ENCODE measurements at places on chromosomes 4 and X. TPM values are rescaled to one million over a fixed set of nuclear protein-coding genes. Genes with fewer than 3 reads are reported as not detected.

DNA sequence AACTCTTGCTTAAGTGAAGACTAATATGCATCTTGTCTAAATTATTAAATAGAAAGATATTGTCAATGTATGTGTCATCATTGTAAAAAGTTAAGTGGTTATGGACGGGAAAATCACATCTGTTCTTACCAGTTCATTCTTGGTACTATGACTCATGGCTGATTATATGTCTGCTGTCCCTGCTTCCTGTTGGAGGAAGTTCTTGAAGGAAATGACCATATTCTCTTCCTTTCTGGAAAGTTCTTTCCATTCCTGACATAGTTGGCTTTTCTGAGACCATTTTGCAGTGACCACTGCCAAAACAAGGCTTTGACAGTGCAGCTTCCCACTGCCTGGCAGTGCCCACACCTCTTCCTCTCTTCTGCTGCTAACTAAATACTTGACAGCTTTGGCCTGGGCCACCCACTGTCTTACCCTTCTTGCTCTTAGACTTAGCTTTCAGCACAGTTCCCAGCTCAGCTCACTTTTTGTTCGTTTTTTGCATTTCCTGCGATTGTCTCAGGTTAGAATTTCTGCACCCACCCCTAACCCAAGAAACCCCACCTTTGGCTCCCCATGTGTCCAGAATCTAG lies 13.2 kb upstream of the CLDN24 start:
- peak; percentile 89 for DNase-seq

- no peak for DNase-seq
Observed at GRCh38 chr4:19472666-19473065, 779.0 kb upstream of the SLIT2 start.

DNA sequence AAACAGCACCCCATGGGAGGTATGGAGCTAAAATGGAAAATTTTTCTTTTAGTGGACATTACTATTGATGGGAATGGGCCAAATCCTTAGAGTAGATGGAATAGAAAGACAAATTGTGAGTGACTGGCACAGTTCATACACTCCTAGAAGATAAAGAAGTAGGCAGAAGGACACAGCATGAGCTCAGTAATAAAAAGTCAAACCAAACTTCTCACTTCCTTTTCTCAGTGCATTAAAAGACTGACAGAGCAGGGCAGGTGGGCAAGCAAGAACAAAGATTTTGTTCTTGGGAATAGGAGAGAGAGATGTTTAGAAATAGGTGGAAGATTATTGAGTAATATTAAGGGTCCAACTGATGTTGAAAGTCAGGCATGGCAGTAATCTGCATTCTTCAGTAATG lies 132.5 kb downstream of the ATP10D start:
- DNase-seq, result no peak

DNA sequence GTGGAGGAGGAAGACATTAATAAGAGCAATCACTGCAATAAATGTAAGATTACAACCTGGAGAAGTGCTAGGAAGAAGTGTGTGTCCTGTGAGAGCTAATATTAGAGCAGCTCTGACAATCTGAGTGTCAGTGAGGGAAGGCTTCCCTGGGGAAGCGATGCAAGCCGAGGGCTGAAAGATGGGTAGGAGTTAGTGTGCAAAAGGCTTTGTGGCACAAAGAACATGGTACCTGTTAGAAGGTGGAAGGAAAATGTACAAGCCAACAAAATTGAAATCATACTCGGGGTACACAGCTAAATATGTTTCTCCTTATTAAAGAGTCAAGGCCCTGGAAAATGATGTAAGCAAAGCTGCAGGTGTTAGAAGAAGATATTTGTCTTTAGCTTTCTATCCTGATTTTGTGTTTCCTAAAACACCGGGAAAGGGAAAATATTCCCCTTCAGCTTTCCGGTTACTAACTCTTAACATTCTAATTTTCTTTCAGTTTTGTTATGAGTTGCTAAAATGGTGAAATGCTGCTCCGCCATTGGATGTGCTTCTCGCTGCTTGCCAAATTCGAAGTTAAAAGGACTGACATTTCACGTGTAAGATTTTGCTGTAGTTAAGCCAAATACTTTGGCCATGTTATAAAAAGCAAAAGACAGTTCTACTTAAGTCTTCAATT lies 808 bp downstream of the THAP6 start:
- no peak for DNase-seq

XPNPEP2 gene
- not detected for total RNA-seq

GRCh38 chrX:65406532-65406931 lies 128.1 kb downstream of the LAS1L start:
- DNase-seq, result no peak

YY2 gene
- total RNA-seq, result 4.3 TPM

DNA sequence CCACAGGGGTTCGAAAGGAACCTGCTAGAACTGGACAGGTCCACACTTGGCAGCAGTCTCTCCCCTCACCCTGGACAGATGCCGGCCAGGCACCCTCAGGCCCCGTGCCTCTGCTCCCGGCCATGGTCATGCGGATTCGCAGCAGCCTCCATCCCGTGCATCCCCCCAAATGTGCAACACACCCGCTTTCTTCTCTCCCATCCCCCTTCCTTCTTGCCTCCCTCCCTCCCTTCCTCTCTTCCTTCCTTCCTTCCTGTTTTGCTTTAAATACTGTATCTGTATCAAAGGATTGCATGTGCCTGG lies 35.0 kb upstream of the HMX1 start:
- DNase-seq, result no peak

- DNase-seq, result no peak
Observed at GRCh38 chr4:64594723-64595122, 185.5 kb upstream of the TECRL start.

DNA sequence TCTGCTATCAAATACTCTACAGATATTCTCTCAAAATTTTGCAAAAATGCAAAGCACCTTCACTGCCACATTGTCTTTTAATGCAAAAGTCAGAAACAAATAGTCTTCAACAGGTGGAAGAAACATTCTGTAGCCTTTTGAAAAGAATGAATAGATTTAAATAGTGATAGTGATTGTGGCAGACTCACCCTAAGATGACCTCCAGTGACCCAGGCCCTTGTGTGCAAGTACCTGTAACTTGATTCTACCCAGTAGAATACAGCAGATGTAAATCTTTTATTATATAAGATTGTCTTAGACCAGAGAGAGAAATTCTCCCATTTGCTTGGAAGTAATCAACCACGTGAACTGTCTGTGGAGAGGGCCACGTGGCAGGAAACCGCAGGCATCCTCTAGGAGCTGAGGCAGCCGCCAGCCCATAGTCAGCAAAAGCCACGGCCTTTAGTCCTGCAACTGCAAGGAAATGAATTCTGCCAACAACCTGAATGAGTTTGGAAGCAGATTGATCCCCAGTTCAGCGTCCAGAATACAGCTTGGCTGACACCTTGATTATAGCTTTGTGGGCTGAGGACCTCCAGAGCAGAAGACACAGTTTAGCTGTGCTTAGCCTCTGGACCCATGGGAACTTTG lies 272.5 kb downstream of the ARHGAP10 start:
- no peak for DNase-seq

OPN1MW2 gene
- not detected for total RNA-seq

DNA sequence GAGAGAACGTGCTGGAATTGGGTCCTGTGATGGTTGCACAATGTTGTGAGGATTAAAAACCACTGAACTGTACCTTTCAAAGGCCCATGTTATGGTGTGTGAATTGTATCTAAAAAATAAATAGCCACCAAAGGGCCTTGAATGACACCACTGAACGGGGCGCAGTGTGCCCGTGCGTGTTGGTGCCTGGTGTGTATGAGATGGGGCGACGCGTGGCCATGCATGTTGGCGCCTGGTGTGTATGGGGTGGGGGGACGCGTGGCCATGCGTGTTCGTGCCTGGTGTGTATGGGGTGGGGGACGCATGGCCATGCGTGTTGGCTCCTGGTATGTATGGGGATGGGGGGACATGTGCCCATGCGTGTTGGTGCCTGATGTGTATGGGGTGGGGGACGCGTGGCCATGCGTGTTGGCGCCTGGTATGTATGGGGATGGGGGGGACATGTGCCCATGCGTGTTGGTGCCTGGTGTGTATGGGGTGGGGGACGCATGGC lies 66.6 kb upstream of the HELT start:
- DNase-seq, result no peak

XKRX gene
- total RNA-seq, result not detected

- DNase-seq, result no peak
Observed at GRCh38 chrX:16869393-16870094, 618 bp downstream of the RBBP7 start.

CCSER1 gene
- not detected for total RNA-seq

- no peak for DNase-seq
Observed at GRCh38 chr4:137343221-137343620, 189.1 kb downstream of the PCDH18 start.

GRCh38 chr4:92968556-92968955 lies 664.8 kb downstream of the GRID2 start:
- no peak for DNase-seq

LSM6 gene
- total RNA-seq, result 77.5 TPM

- DNase-seq, result no peak
Observed at GRCh38 chr4:118325431-118325830, 27.4 kb downstream of the PRSS12 start.

- DNase-seq, result no peak
Observed at GRCh38 chr4:103895876-103896465, 176.2 kb upstream of the TACR3 start.

GRCh38 chr4:31660916-31661315 lies 940.7 kb downstream of the PCDH7 start:
- no peak for DNase-seq

- no peak for DNase-seq
Observed at GRCh38 chr4:124224256-124224655, 488.3 kb downstream of the ANKRD50 start.

- no peak for DNase-seq
Observed at GRCh38 chr4:79987401-79987800, 85.6 kb downstream of the ANTXR2 start.

DCAF4L1 gene
- total RNA-seq, result not detected

GRCh38 chrX:45352611-45353010 lies 151.9 kb upstream of the DIPK2B start:
- no peak for DNase-seq

AFM gene
- total RNA-seq, result not detected

DNA sequence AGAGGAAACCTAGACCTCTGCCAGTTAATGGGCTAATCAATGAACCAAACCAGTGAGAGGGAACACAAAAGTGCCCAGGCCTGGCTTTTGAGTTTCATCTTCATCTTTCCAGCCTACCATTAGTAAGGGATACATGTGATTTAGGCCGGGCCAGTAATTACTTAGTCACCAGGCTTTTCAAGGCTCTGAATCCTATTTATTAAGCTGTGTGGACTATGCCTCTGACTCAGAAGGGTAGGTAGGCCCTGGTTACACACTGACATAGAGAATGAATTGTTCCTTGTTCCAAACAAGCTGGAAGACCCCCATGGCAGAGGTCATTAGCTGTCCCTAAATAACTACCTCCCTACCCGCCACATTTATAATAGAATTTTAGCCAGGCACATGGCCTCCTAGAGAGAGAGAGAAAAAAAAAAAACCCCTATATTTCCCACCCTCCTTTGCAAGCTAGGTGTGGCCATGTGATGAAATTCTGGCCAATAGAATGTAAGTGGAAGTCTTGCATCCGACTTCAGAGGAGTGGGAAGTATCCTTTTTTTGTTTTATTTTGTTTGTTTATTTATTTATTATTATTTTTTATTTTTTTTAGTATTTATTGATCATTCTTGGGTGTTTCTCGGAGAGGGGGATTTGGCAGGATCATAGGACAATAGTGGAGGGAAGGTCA lies 112.3 kb upstream of the BCOR start:
- DNase-seq, result peak; percentile 37

GJB1 gene
- total RNA-seq, result not detected

C4orf46 gene
- total RNA-seq, result 32.1 TPM

DNA sequence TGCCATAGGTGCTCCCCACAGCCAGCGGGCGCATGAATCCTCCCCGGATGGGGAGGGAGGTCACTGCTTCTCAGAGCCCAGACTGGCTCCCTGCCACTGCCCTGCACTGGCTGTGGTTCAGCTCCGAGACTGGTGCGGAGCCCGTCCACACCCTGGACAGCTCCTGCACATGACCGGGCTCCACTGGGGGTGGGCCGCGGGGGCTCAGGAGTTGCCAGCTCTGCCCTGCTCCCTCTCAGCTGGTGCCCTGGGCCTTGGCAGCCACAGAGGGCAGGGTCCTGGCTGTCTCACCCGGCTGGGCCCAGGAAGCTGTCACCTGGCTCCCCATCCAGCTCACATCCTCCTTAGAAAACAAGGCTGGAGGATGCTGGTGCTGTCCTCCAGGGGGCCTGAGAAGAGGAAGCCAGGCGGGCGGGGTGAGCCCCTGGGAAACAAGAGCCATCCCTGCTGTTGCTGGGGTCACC lies 64.9 kb upstream of the ADRA2C start:
- DNase-seq, result no peak

HCFC1 gene
- 40.8 TPM for total RNA-seq

DNA sequence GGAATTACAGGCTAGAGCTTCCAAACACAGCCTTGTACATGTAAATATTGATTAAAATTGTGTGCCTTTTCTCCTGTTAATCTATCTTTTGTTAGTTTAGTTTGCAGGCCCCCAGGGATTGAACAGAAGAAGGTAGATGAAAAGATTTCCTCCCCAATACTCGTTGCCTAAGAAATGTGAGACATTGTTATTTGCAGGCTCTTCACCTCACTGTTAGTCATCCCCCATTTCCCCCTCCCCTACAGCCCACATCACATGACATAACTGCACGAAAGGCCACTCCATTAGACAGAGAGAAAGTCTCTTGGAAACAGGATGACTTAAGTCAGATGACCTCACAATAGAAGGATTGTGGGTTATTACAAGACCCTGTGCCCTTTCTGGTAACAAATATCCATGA lies 13.3 kb upstream of the MID1 start:
- peak; percentile 84 for DNase-seq

DNA sequence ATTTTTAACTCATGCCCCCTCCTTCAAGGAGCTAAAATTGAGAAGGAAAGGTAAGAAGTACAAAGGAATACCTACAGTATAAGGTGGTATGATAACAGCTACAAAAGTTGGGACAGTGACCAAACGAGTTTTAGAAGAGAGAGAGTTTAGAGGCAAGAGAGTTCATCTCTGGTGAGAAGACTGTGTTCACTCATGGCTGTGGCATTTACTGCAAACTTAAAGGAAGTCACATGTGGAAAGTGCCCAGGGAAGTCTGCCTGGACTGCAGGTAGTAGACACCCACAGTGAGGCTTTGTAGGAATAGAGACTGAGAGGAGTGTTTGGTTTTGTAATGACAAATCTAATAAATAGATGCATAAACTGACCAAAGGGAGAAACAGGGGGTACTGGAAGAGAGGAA lies 493.5 kb downstream of the IL15 start:
- DNase-seq, result no peak

- no peak for DNase-seq
Observed at GRCh38 chr4:26253968-26254367, 66.8 kb upstream of the RBPJ start.
